ENCODE measurements at places on chromosomes 16 and 17. TPM values are rescaled to one million over a fixed set of nuclear protein-coding genes. Genes with fewer than 3 reads are reported as not detected.

Gene KRT33B
- total RNA-seq: not detected

Gene SLC16A6
- 0.08 TPM for total RNA-seq

Gene PRSS27
- total RNA-seq: 2.2 TPM

Gene GCGR
- total RNA-seq: 0.61 TPM

Gene TMEM235
- not detected for total RNA-seq

Gene CIBAR2
- total RNA-seq: not detected

Gene IRF8
- total RNA-seq: 0.96 TPM

Gene CCL3
- not detected for total RNA-seq

DNA sequence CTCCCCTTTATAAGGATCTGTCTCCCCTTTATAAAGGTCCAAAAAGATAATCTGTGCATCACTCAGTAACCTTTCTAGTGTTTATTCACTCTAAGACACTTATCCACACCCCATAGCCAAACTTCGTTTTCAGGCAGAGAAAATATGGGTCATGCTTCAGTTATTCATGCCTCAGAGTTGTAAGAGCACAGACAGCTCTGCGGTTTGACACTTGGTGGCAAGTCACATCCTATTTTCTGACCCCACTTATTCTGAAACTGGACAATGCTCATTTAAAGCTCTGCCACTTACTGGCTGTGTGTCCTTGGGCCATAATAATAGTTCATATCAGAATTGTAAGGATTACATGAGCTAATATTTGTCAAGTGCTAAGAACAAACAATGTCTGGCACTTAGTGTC is 2.0 kb upstream of the KRTAP2-1 start:
- DNase-seq: no peak

GRCh38 chr16:14347706-14348105 is 276.6 kb downstream of the MRTFB start:
- no peak for DNase-seq

DNA sequence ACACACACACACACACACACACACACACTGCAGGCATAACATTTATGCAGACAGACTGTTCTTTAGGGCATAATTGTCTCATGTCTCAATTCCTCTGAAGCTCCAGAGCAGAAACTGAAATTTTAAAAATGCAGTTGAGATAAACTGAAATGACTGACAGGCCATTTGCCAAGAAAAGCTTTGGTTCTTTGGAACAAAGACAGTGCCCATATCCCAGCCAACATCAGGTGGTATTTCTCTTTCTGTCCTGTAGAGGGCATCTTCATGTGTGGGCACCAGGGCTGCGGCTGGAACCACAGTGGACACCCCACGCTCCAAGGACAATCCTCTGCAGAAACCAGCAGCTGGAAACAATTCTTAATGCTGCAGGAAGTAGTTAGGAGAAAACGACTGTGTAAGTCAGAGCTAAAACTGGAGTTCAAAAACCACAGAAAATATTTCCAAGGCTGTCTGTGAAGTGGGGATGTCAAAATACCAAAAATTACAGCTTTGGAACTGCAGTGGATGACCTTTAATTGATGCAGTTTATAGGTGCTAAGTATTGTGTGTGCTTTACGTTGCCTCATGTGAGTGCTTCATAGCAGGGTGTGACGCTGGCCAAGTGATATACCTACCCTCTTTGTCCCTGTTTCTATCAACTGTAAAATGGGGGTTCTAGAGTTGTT is 10.6 kb upstream of the MEFV start:
- no peak for DNase-seq

GRCh38 chr17:81328489-81328888 is 33.4 kb upstream of the SLC38A10 start:
- DNase-seq: no peak

- no peak for DNase-seq
Observed at GRCh38 chr17:51217946-51218345, 41.9 kb downstream of the MBTD1 start.

- no peak for DNase-seq
Observed at GRCh38 chr17:56230660-56231059, 77.4 kb downstream of the ANKFN1 start.

GRCh38 chr16:30046178-30046577 is 15.1 kb upstream of the TLCD3B start:
- DNase-seq: no peak

GRCh38 chr17:49277638-49278037 is 47.1 kb upstream of the PHOSPHO1 start:
- DNase-seq: no peak

GRCh38 chr17:39196808-39197291 is 619 bp downstream of the CACNB1 start:
- DNase-seq: peak; percentile 52

DNA sequence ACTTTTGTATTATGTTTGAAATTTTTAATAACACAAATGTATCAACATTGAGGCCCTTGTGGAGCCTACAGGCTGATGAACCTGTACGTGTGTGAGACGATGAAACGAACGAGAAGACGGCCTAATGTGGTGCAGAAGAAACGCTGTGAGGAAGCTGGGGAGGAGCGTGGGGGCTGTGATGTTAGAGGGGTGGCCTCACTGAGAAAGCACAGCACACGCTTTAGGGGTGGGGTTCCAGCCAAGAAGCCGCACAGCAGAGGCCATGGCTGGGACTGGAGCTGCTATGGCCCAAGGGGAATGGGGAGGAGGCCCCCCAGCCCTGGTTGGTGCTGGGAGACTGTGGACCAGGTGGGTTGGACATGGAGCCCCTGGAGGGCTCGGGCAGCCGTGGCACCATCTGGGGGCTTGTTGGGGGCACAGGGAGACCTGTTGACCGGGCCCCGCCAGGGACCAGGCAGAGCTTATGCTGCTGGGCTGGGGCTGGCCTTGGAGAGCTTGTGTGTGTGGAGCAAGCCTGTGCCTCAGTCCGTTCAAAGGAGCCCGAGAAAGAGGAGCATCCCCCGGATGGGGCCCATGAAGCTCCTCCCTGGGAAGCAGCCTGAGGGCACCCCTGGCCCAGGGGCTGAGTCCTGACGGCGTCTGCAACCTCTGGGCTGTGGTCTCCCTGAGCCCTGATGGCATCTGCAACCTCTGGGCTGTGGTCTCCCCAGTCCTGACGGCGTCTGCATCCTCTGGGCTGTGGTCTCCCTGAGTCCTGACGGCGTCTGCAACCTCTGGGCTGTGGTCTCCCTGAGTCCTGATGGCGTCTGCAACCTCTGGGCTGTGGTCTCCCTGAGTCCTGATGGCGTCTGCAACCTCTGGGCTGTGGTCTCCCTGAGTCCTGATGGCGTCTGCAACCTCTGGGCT is 44.7 kb downstream of the METRNL start:
- DNase-seq: no peak

- no peak for DNase-seq
Observed at GRCh38 chr16:50641818-50642187, 39.3 kb downstream of the SNX20 start.

DNA sequence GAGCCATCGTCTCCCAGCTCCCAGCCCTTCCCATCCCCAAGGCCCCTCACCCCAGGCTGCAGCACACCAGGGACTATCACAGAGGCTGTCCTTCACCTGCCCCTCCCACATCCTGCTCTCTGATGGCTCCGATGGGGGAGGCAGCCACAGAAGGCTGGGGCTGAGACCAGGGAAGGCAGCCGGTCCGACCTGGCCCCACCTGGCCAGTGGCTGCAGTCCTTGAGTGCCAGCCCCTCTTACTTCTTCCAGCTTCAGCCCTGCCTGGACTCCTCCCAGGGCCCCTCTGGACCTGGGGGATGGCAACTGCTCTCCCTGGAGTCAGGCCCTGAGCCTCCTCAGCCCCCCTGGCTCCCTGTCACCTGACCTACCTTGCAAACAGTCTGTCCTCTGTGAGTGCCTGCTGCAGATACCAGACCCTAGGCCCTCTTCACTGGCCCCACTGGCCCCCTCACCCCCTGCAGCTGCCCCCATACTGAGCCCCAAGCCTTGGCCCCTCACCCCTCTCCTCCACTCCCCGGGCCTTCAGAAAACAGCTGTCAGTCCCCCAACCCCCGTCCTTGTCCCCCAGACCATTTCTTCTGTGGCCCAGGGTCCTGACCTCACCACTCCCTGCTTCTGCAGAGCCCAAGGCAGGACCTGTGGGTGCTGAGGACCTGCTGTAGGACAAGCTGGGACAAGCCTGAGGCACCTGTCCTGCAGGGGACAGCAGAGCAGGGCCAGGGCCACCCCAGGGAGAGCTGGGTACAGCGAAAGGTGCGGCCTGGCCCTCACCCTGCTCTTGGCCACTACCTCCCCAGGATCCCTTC is 12.6 kb upstream of the SRRM2 start:
- no peak for DNase-seq

DNA sequence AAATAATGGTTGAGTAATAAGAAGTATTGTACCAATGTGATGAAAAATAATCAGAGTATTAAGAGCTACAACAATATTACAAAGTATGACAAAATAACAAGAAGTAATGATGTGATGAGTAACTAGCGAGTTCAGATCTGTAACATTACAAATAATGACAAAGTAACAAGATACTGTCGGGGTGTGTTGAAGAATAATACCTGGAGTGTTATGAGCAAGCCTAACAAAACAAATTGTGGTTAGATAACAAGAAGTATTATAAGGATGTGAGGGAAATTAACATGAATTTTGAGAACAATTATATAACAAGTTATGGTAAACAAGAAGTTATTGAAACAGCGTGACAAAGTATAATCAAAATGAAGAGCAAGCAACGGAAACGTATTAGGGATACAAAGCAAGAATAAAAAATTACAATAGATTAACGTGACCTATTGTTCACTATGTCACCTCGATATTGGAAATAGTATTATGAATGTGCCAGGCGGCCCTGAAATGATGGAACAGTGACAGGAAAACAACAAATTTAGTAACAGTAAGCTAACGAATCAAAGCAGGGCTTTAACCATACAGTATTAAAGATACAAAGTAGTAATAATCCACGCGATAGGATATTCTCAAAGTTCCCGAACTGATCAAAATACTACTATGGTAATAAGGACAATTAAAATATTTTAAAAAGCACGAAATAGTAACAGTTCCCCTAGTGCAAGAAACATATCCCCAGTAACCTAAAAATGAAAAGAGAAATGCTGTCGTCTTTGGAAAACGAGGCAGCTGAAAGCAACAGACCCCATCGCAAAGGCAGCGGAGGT is 1.6 kb downstream of the TBX4 start:
- no peak for DNase-seq

- no peak for DNase-seq
Observed at GRCh38 chr17:38898812-38899348, 26.5 kb upstream of the LASP1NB start.

- no peak for DNase-seq
Observed at GRCh38 chr16:53069772-53070171, 15.0 kb downstream of the CHD9 start.

GRCh38 chr17:44966348-44967025 is 1.6 kb downstream of the C1QL1 start:
- no peak for DNase-seq

Data from H1 (cell line).